ENCODE measurements at places on chromosomes 1 and 21.

GRCh38 chr1:70487459-70487815 is 76.4 kb downstream of the CTH start:
- no peak for DNase-seq

GRCh38 chr1:202713110-202713509 is 2.9 kb upstream of the SYT2 start:
- DNase-seq, result no peak

GRCh38 chr1:29777522-29777921 is 541.2 kb downstream of the PTPRU start:
- no peak for DNase-seq

DNA sequence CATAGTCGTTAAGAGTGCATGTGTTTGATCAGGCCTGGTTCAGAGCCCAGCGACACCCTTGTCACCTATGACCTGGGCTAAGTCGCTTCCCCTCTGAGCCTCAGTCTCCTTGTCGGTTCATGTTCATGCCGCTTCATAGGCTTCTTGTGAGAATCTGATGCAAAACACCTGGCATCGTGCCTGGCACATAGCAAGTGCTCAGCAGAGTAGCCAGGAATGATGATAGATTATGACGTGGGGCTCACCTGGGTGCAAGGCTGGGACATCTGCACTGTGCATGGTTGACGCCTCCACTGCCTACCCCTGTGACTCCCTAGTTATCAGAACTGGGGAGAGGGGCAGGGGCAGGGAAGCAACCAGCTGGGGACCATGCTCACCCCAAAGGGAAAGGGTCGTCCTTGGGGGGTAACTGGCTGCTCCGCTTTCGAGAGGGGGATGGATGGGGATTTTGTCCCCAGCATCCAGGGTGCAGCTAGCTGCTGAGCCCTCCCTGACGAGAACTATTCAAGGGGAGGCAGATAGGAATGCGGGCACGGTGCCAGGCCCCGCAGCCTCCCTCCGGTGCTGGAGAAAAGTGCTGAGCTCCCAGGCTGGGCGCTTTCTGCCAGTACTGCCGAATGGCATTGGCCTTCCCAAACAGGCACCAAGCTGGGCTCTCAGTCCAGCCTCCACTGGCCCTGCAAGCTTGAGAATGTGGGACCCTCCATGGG is 9.3 kb downstream of the EFHD2 start:
- no peak for DNase-seq

DNA sequence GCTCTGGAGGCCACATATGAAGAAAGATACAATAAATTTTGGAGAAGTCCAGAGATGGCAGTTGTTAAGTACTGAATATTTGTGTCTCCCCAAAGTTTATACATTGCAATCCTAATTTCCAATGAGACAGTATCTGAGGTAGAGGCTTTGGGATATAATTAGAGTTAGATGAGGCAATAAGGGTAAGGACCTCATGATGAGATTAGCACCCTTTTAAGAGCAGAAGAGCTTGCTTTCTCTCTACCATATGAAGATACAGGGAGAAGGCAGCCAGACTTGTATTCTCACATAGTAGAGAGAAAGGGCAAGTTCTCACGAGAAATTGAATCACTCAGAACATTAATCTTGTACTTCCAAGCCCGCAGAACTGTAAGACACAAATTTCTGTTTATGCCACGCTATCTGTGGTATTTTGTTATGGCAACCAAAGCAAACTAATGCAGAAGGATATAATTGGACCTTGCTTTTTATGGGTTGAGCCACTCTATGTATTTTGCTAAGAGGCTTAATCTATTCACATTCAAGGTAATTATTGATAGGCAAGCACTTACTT is 430.1 kb downstream of the KCNT2 start:
- no peak for DNase-seq

All from NCI-H2107 (cell line).